ENCODE measurements at places on chromosomes 5 and 9. TPM values are rescaled to one million over a fixed set of nuclear protein-coding genes. Genes with fewer than 3 reads are reported as not detected.

SLC9A3 gene
- 3.1 TPM for total RNA-seq

ORM2 gene
- total RNA-seq: not detected

SOX30 gene
- total RNA-seq: not detected

WDR31 gene
- 0.99 TPM for total RNA-seq

RAB3C gene
- 4.2 TPM for total RNA-seq
